Pancreas (tissue), 10 donors: ENCODE measurements at places on chromosomes 5 and 9. TPM values are rescaled to one million over a fixed set of nuclear protein-coding genes. Genes with fewer than 3 reads are reported as not detected.

The SLC25A2 gene
- total RNA-seq = 0.69 TPM

The DPYSL3 gene
- 5.2 TPM for total RNA-seq

The TRPM6 gene
- total RNA-seq = 0.59 TPM

The CA9 gene
- 1.2 TPM for total RNA-seq

The BARHL1 gene
- not detected for total RNA-seq

The SNCAIP gene
- 0.26 TPM for total RNA-seq

The ZNF883 gene
- total RNA-seq = 1.3 TPM

The PLEKHG4B gene
- 0.21 TPM for total RNA-seq

The DOK3 gene
- 1.0 TPM for total RNA-seq

The WWC1 gene
- 37.2 TPM for total RNA-seq

The LIX1 gene
- total RNA-seq = not detected

The IFNA13 gene
- not detected for total RNA-seq

The INSYN2B gene
- total RNA-seq = not detected

The JAKMIP2 gene
- total RNA-seq = 0.76 TPM

The PLAC8L1 gene
- 0.43 TPM for total RNA-seq

The PCDH12 gene
- 1.7 TPM for total RNA-seq

The C8G gene
- not detected for total RNA-seq

The TMEM141 gene
- total RNA-seq = 53.1 TPM

The TLX3 gene
- total RNA-seq = not detected

The CSF1R gene
- total RNA-seq = 30.5 TPM

The GPR151 gene
- not detected for total RNA-seq
